ENCODE measurements at places on chromosomes 3 and 15.

DNA sequence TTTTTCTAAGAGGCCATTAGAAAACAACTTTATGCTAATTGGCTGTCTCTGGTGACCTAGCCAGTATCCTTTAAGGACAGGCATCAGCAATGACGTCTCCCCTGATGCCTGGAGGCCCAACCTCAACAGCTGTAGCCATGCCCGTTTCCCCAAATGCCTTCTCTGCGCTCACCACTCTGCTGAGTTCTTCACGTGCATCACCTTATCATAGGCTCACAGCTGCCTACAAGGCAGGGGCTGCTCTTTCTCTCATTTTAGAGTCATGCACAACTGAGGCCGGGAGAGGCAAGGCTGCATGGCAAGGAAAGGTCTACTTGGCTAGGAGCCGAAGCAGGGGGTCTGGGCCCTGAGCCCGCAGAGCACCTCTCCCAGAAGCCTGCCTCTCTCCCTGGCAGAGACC is 43.9 kb upstream of the SEC13 start:
- DNase-seq, result no peak

- no peak for DNase-seq
Observed at GRCh38 chr15:70589728-70590127, 173.6 kb downstream of the UACA start.

DNA sequence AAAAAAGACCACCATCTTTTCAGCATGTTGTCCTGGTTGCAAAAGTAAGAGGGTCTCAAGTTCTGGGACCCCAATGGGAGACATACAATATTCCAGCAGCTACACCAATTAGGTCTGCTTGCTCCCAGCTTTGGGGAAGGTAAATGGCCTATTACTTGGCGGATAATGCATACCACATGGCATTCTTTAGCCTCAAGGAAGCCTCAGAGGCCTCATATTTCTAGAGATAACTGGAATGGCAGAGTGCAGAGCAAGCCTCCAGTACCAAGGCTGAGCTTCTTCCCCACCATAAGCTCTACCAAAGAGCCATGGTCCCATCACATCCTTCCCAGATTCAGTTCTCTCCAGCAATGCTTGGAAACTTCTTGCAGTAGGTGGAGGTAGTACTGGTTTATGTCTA is 493.8 kb downstream of the SHQ1 start:
- DNase-seq, result no peak

DNA sequence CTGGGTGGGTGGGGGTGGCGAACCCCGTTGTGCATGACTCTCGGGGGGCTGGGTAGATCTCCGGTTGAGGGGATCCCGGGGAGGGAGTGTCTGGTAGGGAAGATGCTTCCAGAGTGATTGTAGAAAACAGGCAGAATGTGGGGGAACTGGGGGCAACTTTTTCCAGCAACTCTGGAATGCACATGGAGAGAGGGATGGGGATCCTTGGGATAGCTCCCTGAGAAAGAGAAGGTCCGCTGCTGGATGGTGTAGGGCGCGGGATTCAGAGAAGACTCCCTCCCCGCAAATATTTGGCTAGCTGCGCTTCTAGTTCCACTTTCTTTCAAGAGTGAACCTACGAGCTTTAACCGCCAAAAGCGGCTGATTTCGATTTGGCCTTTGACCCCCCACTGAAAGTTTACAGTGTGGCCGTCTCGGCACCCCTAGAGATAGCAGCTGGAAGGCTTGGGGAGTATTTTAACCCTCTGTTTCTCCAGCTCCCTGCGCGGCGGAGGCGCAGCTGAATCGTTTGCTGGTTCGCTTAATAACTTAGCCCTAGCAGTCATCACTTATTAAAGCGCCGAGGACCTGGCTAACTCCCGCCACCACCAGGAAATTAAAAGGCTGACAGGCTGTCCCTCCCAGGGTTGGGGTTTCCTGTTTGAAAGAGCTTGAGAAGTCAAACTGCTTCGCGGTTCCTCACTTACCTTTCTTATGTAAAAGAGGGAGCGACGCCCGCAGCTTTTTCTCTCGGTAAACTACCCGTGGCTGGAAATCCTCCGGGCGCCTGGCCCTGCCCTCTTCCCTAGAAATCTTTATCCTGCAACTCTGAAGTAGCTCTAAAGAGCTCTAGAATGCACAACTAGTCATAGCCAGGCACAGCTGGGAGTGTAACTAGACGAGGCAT is 1.2 kb downstream of the PHLDB2 start:
- DNase-seq, result peak; percentile 78

DNA sequence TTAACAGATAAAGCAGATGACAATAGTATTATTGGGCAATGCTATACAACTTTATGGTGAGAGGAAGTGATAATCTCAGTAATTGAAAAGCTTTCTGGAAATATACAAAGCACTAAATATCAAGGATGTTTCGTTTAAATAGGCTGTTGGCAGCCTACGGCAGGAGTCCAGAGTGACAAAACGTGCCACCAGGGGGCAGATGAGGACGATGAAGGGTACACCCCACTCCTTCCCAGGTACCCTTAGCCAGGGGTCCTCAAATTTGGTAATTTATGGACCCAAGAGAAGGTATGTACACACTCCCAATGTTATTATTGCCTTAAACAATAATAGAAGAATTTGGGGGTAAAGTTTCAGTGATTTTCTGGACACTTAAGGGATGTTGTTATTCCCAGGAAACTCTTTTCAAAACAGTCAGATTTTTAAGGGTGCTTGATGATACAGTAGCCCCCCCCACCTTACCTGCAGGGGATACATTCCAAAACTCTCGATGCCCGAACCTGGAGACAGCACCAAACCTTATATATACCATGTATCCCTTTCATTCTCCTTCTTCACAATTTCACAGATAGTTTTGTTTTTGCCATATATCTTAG is 1.4 kb upstream of the MAGEL2 start:
- DNase-seq, result no peak

GRCh38 chr3:186772281-186772694 is 11.1 kb upstream of the EIF4A2 start:
- DNase-seq, result no peak

- DNase-seq, result peak; percentile 12
Observed at GRCh38 chr3:122912772-122913538, 114.6 kb downstream of the SEMA5B start.

GRCh38 chr3:26365706-26366105 is 256.9 kb upstream of the LRRC3B start:
- no peak for DNase-seq

DNA sequence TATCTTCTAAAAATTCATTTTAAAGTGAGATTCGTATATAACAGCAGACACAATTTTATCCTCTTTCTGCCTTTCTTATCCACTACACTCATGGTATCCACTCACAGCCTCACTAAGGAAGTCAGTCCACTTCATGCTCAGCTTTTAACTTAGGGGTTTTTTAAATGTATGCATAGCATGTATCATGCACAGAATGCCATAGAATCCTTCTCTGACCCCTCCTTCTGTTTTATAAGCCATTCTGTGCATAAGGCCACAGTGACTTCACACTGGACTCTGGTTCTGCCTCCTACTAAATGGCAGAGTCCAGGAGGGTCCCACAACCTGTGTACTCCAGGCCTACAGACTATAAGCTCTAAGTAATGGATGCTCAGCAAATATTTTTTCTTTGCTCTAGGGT is 129.2 kb downstream of the ATG7 start:
- no peak for DNase-seq

DNA sequence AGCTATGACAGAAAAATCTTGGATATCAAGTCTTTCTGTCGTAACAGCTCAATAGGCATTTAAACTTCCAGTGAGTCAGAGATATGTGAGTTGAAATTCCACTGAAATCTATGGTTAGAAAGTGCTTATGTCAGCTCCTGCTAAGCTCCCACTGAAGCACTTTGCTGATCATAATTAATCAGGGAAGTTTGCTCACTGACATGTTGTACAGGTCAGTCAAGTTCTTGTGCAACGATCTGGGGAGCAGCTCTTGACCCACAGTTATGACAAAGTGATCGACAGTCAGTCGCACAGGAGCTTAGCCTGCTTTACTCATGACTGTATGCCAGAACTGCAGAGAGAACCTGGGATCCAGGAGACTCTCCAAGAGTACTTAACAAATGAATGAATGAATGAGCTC is 453.5 kb downstream of the SOX2 start:
- DNase-seq, result no peak

DNA sequence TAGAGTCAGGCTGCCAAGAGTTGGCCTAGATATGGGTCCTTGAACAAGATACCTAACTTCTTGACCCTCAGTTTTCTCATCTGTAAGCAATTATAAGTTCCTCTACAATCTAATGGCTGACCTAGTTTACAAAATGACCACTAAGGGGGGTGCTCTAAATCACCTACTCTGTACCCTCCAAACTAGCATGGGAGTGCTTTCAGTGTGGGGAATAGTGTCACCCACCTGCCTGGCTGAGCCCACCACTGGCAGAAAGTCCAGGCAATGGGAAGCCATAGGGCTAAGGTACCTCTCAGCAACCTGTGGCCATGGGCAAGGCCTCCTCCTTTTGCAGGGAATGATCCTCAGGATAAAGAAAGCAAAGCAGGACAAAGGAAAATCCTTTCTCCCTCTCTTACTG is 58.9 kb downstream of the COL6A5 start:
- DNase-seq, result no peak

GRCh38 chr3:64368257-64369020 is 143.2 kb upstream of the PRICKLE2 start:
- DNase-seq, result no peak

GRCh38 chr3:81643721-81644120 is 117.7 kb downstream of the GBE1 start:
- DNase-seq, result no peak

DNA sequence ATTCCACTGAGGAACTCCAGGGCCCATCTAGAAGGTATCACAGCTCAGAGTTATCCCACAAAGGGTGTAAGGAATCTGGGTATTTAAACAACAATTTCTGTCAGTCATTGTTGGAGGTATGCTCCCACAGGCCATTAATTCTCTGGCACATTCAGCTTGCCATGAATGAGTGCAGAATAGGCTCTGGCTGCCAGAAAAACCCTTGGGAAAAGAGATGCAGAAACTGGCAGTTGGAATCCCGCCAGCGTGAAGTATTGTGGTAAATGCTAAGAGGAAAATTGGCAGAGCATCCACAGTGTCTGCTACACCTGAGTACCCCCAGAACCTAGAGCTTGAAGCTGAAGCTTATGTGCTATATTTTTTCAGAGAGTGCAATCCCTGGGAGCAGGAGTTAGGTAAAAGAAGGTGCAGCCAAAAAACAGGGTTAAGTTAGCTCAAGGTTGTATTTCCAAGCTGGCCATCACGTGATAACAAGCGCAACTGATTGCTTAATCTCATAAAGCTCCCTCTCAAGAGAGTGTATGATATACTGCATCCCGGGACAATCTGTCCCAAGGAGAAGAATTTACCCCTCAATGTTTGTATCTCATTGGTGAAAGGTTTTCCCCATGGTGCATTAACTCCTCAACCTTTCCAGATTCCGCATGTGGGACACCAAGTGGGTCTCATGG is 94.2 kb upstream of the ACP3 start:
- DNase-seq, result no peak

- DNase-seq, result no peak
Observed at GRCh38 chr3:64094713-64095079, 71.4 kb upstream of the PSMD6 start.

DNA sequence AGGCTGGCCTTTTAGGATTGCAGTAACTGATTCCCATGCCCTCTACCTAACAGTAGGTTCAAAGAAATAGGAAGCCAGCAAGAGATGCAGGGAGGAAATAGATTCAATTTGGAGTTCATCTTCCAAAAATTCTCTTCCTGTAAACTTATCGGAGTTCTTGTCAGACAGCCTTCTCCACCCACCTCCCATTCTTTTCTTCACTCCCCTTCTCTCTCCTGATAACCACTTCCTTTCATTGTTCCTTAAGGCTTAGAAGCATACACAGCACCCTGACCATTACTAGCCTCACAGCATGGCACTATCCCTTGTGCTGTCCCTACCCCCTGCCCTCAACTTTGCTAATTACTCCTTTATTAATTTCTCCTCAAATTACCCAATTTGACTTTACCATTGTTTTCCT is 130.4 kb upstream of the ADAMTS9 start:
- no peak for DNase-seq

DNA sequence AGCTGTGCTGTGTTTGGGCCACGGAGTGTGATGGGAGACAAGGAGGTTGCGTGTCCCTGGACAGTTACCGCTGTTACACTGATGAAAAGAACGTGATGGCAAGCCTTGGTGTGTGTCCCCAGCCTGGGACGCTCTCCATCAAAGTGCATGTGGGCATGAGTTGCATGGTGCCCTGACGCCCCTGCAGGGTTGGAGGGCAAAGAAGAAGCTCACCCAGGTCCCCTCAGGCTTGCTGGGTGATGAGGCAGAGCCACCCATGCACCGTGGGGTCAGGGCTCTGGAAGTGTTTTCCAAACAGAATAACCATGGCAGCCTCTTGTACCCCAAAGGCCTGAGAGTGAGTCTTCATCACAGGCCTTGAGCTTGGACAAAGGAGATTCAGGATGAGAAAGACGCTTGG is 189.2 kb downstream of the ATP10A start:
- no peak for DNase-seq

GRCh38 chr3:128076483-128077201 is 24.4 kb downstream of the SEC61A1 start:
- no peak for DNase-seq

GRCh38 chr3:74456166-74456565 is 158.3 kb downstream of the CNTN3 start:
- no peak for DNase-seq

- no peak for DNase-seq
Observed at GRCh38 chr15:73295630-73296286, 73.0 kb downstream of the HCN4 start.

- DNase-seq, result no peak
Observed at GRCh38 chr3:109903100-109903499, 565.8 kb upstream of the DPPA4 start.

- no peak for DNase-seq
Observed at GRCh38 chr3:9173445-9173844, 76.0 kb downstream of the SRGAP3 start.

DNA sequence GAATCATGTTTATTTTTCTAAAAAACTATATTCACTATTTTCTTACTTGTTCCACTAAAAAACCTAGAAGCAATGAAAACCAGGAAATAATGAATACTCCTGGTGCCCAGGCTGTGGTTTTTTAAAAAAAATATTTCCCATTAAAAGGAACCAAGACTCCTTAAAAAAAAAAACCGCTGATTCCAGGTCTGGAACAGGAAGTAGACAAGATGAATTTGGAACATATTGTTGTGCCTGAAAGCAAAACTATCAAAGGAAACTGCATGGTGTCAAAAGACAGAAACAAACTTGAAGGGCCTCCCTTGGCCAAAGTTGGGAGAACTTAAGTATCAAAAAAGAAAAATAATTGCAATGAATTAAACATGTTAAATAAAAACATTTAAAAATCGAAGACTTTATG is 245.3 kb upstream of the P2RY1 start:
- no peak for DNase-seq

DNA sequence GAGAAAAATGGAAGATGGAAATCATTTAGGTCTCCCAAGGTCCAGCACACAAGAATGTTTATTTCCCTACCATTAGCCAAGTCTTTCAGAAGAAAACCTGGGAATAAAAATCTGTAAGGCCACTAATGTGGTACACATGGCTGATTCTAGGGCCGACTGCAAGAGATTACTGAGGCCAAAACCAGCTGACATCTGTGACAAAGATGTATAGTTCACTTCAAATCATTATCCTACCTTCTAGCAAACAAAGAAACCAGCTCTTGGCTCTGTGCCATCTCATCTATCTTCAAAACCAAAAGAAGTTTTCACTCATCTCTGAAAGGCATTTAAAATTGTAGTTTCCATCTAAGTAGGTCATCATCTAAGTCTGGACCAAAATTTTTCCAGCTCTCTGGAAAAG is 43.9 kb downstream of the ERC2 start:
- DNase-seq, result no peak
